ENCODE measurements at places on chromosomes 6 and 20. TPM values are rescaled to one million over a fixed set of nuclear protein-coding genes. Genes with fewer than 3 reads are reported as not detected.

MYCT1 gene
- not detected for total RNA-seq

GRCh38 chr6:16670183-16670582, 91.1 kb downstream of the ATXN1 start:
- no peak overlapping the region for H3K4me3 ChIP-seq
- peaks cover 48% of the 10 kb centered on the region for H3K36me3 ChIP-seq
- peak overlapping the region; percentile 82 for H3K27ac ChIP-seq

ZBTB12 gene
- total RNA-seq: 3.2 TPM

GRCh38 chr20:10705801-10706459, 32.1 kb upstream of the JAG1 start:
- DNase-seq: no peak
- peaks cover 1% of the 10 kb centered on the region for H3K36me3 ChIP-seq
- no peaks in the 10 kb centered on the region for H3K4me1 ChIP-seq
- no peak overlapping the region for H3K4me3 ChIP-seq
- H3K27me3 ChIP-seq: peaks cover 13% of the 10 kb centered on the region
- no peak overlapping the region for H3K27ac ChIP-seq

OPRM1 gene
- total RNA-seq: not detected

SS18L1 gene
- total RNA-seq: 12.1 TPM

DNA sequence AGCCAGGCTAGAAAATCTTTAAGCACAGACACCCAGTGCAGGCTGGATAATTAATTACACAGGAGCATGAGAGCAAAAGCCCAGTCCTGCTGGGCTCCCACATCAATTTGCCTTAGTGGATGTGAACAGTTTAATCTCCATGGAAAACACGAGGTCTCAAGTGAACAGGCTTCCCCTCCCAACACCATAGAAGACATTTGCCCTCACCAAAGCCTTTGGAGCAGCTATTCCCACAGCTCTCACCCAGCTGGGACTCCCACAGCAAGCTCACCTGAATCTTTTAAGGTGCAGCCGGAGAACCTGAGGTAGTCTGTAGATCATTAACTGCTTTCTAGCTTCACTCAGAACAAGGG, 12.0 kb downstream of the TOMM6 start:
- no peak overlapping the region for H3K4me3 ChIP-seq
- DNase-seq: no peak
- no peaks in the 10 kb centered on the region for H3K36me3 ChIP-seq
- no peak overlapping the region for H3K27ac ChIP-seq

RAB44 gene
- not detected for total RNA-seq

TREML1 gene
- not detected for total RNA-seq

LY6G6D gene
- not detected for total RNA-seq

DNA sequence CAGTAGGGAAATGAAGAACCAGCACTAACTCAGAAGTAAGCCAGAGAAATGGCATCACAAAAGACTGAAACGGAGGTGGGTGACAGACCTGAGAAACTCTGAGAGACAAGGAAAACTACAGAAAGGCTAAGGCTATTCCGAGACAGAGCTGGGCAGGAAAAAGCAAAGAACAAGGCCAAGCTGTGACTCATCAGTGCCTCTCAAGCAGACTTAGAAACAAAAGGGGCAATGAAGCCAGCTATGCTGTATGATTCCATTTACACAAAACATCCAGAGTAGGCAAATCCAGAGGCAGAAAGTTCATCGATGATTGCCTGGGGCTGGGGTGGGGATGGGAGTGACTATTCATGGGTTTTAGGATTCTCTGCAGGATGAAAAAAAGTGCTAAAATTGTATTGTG, 50.0 kb downstream of the SLC23A2 start:
- peaks cover 22% of the 10 kb centered on the region for H3K36me3 ChIP-seq
- H3K27me3 ChIP-seq: no peaks in the 10 kb centered on the region
- peaks cover 31% of the 10 kb centered on the region for H3K4me1 ChIP-seq
- no peak overlapping the region for H3K27ac ChIP-seq

GRCh38 chr6:145763742-145764141, 28.4 kb upstream of the EPM2A start:
- no peaks in the 10 kb centered on the region for H3K4me1 ChIP-seq
- peaks cover 3% of the 10 kb centered on the region for H3K27me3 ChIP-seq
- peaks cover 1% of the 10 kb centered on the region for H3K36me3 ChIP-seq

PTCRA gene
- total RNA-seq: not detected

GRCh38 chr6:103113416-103113815, 1719.9 kb downstream of the GRIK2 start:
- H3K27ac ChIP-seq: no peak overlapping the region
- DNase-seq: no peak
- H3K4me3 ChIP-seq: no peak overlapping the region
- no peaks in the 10 kb centered on the region for H3K4me1 ChIP-seq

DNA sequence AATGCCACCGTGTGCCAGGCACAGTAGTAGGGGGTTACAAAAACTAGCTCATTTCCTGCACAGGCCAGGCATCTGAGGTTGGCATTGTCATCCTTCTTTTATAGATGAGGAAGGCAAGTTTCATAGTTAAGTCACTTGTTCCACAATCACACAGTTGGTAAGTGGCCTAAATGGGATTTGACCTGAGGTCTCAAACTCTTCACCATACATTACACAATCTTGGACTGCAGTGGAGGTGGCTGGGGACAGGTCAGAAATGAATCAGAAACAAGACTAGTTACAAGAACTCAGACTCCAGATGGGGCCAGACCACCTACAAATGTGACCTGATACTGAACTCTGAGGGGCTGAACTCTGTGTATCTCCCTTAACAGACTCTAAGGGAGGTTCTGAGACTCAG, 49.4 kb downstream of the TRMT6 start:
- no peaks in the 10 kb centered on the region for H3K36me3 ChIP-seq
- H3K27me3 ChIP-seq: peaks cover 31% of the 10 kb centered on the region
- no peaks in the 10 kb centered on the region for H3K4me1 ChIP-seq

HLA-DRB1 gene
- 5.1 TPM for total RNA-seq

GPX5 gene
- total RNA-seq: not detected

Data from activated naive CD8-positive, alpha-beta T cell treated with anti-CD3 and anti-CD28 coated beads for 36 hours (primary cell).